SK-MEL-5 (cell line): ENCODE measurements at places on chromosomes 2 and 18.
A peak's percentile ranks its signal among the peaks of the same experiment; 100 is the strongest.

GRCh38 chr2:28390746-28391563, 1.7 kb upstream of the FOSL2 start:
- DNase-seq, result peak; percentile 59

DNA sequence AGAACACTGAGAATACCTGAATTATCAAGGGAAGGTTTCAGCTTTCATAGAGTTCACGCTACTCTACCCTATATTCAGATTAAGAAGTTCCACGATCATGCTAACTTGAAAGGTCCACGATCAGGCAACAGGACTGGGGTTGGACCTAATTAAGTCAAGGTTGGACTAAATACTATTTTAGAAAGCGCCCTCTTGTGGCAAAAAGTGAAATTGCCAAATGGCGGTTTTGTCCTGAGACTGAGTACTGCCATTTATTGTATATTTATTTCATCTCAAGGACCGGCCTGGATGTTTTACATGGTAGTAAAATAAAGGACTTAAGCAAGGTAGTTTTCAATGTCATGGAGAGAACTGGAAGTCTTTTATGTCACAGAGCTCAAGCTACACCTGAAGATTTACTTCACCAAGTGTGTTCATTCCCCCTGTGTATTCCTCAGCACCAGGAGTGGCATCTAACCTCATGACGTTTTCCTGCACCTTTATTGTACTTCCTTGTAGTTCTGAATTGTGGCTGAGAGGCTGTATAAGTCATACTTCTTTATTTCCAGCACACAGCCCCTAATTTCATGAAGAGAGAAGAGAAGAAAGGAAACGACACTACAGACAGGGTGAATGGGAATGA, 56.8 kb downstream of the SRD5A2 start:
- peak; percentile 79 for DNase-seq

GRCh38 chr2:210654091-210654490, 97.7 kb downstream of the CPS1 start:
- no peak for DNase-seq

- DNase-seq, result no peak
Measured at GRCh38 chr2:221787561-221787960, 215.5 kb upstream of the EPHA4 start.

DNA sequence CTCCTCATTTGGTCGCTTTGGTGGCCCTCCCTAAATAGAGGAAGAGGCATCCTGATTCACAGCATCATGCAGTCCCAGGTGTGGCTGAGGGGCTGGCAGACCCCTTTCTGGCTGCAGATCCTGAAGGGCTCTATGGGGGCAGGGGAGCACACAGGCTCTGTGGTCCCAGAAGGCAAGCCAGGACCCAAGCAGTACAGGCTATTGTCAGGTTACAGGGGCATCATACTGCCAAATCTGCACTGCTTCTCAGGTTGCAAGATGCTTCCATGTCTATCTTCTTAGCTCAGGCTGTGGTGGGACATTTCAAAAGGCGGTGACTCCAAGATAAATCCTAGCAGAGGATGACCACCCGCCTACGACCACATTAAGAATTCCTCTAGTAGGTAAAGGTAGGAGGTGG, 54.3 kb downstream of the TTC32 start:
- DNase-seq, result no peak

GRCh38 chr2:126793885-126794613, 104.6 kb upstream of the TEX51 start:
- no peak for DNase-seq

- DNase-seq, result no peak
Measured at GRCh38 chr2:30768036-30768686, 39.1 kb downstream of the CAPN13 start.

- DNase-seq, result no peak
Measured at GRCh38 chr2:159614534-159615366, 1.6 kb downstream of the BAZ2B start.

GRCh38 chr2:239285932-239286230, 114.9 kb downstream of the HDAC4 start:
- DNase-seq, result no peak
